ENCODE measurements at places on chromosomes 13 and 19.

DNA sequence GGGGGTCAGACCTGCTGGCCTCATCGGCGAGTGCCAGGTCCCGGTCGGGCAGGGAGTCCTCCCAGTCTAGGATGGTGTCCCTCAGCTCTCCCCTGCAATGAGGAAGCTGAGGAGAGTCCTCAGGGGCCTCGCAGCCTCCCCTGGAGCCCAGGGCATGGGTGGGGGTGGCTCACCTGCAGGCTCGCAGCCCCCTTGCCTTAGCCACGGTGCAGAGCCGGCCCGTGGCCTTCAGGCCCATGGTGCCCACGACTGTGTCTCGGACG, 6.8 kb downstream of the SIRT6 start:
- no peak for DNase-seq

DNA sequence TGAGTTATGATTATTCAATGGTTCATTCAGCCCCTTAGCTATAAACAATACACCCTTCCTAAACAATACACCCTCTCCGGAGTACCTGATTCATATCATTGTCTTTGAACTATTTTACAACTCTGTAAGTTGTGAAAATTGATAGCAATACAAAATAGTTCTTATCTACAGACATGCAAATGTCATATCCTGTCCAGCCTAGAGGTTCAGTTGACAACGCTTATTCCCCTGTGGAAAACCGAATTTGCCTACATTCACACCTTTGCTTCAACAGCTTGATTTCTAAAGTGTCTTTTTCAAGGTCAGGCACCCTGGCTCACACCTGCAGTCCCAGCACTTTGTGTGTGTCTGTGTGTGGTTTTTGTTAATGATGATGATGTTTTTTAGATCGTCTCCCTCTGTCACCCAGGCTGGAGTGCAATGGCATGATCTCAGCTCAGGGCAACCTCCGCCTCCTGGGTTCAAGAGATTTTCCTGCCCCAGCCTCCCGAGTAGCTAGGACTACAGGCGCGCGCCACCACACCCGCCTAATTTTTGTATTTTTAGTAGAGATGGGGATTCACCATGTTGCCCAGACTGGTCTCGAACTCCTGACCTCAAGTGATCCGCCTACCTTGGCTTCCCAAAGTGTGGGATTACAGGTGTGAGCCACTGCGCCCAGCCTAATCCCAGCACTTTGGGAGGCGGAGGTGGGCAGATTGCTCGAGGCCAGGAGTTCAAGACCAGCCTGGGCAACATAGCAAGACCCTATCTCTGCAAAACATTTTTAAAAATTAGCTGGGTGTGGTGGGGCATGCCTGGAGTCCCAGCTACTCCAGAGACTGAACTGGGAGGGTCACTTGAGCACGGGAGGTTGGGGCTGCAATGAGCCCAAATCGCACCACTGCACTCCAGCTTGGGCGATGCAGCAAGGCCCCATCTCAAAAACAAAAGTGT, 9.6 kb downstream of the C19orf53 start:
- DNase-seq = no peak

GRCh38 chr19:30209617-30210600, 162.3 kb upstream of the ZNF536 start:
- DNase-seq = no peak

DNA sequence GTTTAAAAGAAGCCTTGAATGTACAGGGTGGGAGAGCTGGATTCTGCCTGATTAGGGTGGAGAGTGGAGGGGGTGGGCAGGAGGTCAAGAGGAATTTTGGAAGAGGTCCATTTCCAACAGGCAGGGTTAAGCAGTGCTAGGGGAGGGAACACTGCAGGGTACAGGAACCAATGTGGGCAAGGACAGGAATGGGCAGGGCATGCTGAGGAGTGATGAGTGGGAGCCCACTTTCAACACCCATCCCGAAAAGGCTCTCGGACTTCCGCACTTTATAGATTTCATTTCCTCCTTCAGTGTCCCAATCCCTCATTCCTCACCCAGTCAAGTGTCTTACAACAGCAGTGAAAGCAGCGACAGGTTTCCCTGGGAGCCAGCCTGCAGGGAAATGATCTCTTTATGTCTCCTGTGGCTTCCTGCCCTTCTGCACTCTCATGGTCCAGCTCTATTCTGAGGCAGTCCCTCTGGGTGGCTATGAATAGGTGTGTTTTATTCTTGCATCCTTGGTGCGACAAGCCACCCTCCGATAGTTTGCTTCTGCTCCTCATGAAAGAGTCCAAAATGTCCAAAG, 50.5 kb upstream of the ZNF507 start:
- no peak for DNase-seq

DNA sequence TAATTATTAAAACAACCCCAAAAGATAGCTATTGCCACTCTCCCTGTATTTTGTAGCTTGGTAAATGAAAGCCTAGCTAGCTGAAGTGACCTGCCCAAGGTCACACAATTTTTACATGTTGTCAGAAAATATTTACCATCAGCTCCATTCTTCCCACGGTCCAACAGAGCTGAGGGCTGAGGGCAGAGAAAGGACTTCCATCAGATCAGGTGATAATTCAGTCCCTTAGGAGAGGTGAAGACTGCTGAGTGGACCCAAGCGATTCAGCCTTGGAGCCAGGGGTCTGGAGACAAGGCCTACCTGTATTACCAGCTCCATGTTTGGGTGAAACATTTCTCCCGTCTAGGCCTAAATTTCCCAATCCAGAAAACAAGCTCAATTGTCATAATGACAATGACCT, 149.5 kb upstream of the TSHZ3 start:
- no peak for DNase-seq

DNA sequence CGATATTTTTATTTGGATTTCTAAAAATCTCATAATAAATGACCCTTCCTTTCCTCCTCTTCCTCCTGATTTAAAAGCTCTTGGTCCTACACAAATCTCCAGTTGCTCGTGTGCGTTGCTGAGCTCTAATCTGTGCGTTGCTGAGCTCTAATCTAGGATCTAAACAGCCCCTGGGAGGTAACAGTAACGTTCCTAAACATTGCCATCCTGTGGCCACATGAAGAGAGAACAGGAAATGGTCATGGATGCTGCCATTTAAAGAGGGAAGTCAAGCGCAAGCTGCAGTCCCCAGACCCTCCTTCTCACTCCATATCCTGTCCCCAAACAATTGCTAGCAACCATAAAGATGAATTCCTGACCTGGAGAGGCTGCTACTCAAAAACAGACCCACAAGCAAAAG, 170.8 kb downstream of the NUFIP1 start:
- peak; percentile 61 for DNase-seq

- DNase-seq = peak; percentile 54
Measured at GRCh38 chr13:46387064-46387851, at the start of gene RUBCNL. TSS of gene RUBCNL (minus strand) at chr13:46387252. CDS start at chr13:46372475, 14,777 bp downstream.

DNA sequence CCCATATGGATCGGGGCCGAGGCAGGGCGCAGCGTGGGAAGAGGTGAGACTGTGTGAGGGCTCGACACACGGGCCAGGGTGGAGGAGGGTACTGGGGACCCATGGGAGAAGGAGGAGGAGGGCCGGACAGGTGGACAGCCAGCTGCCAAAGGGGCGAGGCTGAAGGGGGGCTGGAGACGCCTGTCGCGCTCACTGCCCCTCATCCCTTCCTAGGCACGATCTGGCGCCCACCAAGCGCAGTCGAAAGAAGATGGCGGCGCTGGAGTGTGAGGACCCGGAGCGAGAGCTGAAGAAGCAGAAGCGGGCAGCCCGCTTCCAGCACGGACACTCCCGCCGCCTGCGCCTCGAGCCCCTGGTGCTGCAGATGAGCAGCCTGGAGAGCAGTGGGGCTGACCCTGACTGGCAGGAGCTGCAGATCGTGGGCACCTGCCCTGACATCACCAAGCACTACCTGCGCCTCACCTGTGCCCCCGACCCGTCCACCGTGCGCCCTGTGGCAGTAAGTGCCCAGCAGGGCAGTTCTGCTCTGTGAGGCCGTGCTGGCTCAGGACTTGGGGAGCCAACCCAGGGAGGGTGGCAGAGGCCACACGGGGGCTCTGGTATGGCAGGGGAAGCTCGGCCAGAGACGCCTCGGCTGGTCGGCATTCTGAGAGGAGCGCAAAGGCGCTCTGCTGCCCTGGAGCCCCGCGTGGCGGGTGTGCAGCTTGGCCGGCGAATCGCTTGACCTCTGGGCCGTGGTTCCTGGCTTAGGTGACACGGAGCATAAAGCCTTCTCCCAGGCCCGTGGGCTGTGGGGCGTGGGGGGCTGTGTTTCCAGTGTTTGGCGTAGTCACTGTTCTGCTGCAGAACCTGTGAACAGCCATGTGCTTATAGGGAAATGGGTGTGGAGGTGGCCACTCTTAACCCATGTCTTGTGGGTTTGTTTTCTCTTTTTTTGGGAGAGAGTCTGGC, 6.9 kb downstream of the LENG9 start:
- no peak for DNase-seq

DNA sequence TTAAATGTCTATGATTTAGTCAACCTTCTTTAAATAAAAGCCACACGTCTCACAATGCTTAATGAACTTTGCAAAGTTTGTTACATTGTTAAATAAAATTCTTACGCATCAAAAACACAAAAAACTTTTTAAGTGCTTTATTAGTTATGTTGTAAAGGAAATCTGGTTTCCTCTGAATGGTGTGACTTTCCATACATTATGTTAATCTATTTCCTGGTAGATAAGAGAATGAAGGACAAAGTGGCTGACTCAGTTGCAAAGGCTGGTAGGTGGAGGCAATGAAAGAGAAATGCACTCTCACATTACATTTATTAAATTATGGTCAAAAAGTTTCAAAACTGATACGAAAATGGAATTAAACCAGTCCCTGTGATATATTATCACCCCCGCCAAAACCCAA, 15.9 kb downstream of the KLF12 start:
- DNase-seq = no peak

DNA sequence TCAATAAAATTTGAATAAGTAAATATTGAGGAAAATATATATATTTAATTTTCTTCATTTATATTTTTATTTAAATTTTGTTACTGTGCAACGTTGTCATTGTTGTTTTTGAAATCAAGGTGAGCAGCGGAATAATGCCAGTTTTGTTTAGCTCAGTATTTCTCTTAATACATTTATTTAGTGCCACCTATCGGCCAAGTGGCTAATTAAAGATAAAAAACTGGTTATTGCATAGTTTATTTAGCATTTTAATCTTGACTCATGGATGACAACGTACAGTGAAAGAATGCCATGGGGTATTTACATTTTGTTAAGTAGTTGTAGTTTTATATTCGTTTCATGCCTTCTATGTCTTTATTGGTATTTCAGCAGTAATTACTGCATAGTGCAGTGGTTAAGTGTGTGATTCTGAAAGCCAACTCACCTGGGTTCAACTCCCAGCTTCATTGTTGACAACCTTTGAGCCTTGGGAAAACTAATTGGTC, 265.9 kb downstream of the MYO16 start:
- peak; percentile 63 for DNase-seq

DNA sequence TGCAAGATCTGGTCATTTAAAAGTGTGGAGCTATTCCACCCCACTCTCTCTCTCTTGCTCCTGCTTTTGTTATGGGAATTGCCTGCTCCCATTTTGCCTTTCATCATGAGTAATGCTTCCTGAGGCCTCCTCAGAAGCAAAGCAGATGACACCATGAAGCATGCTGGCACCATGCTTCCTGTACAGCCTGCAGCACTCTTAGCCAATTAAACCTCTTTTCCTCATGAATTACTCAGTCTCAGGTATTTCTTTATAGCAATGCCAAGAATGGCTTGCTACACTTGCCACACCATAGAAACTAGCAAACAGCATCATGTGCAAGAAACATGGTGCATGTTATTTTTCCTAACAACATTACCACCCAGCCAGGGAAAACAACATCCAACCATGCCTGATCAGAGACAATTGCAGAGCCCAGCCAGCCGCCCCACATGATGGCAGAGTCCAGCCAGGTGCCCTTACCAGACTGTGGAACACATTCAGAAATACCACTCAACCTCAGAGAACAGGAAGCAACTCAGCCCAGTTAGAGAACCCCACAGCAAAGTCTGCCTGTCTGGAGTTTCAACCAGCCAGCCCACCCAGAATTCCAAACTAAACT, 36.9 kb downstream of the SYDE1 start:
- DNase-seq = peak; percentile 13

DNA sequence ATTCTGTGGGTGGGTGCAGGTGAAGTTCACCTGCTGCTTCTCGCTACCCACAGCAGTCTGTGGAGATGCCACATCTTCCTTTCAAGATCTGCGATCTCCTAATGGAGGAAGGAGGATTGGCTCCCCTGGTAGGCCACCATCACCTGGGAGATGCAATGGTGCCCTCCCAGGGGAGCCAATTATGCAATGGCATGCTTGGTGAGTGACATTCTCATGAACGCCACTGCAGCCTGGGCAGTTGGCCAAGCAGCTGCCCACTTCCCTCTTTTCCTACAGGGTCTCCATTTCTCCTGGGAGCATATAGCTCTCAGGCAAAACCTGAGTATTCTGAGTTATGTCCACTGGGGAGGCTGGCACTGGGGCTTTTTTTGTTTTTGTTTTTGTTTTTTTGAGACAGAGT, 83.5 kb upstream of the KCTD15 start:
- DNase-seq = no peak

- no peak for DNase-seq
Measured at GRCh38 chr13:54232700-54233099, 1204.1 kb downstream of the OLFM4 start.

GRCh38 chr19:16088351-16089009, 12.2 kb downstream of the TPM4 start:
- no peak for DNase-seq

- no peak for DNase-seq
Measured at GRCh38 chr19:49539192-49539952, 11.6 kb downstream of the RCN3 start.

- DNase-seq = peak; percentile 87
Measured at GRCh38 chr13:113209336-113209758, at the start of gene CUL4A. TSS of gene CUL4A (plus strand) at chr13:113209613. CDS start at chr13:113209628, 15 bp downstream.

GRCh38 chr13:95235974-95236373, 65.3 kb downstream of the ABCC4 start:
- no peak for DNase-seq

GRCh38 chr13:105655046-105655445, 880.4 kb downstream of the EFNB2 start:
- peak; percentile 88 for DNase-seq

- DNase-seq = no peak
Measured at GRCh38 chr19:33587150-33587549, 34.6 kb upstream of the CHST8 start.

- no peak for DNase-seq
Measured at GRCh38 chr13:31320946-31321345, 121.2 kb downstream of the B3GLCT start.

DNA sequence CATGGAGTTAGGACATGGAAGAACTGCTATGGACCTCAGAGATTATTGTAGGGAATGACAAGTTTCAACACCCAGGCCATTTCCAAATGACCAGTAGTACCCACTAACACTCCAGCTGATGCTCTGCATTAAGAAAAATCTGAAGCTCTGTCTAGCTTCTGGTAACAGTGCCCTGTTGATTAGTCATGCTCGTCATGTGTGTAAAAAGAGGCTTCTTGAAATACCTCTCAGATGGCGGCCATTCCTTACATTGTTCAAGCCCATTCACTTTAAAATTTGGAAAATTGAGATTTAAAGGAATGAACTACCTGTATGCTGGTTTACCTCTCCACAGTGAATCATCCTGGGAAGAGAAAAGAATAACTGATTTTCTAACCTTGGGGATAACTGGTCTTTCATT, 527.9 kb upstream of the ARGLU1 start:
- DNase-seq = no peak

GRCh38 chr13:106063591-106064313, 471.7 kb downstream of the EFNB2 start:
- DNase-seq = peak; percentile 91
